ENCODE measurements at places on chromosomes 7 and 10.

DNA sequence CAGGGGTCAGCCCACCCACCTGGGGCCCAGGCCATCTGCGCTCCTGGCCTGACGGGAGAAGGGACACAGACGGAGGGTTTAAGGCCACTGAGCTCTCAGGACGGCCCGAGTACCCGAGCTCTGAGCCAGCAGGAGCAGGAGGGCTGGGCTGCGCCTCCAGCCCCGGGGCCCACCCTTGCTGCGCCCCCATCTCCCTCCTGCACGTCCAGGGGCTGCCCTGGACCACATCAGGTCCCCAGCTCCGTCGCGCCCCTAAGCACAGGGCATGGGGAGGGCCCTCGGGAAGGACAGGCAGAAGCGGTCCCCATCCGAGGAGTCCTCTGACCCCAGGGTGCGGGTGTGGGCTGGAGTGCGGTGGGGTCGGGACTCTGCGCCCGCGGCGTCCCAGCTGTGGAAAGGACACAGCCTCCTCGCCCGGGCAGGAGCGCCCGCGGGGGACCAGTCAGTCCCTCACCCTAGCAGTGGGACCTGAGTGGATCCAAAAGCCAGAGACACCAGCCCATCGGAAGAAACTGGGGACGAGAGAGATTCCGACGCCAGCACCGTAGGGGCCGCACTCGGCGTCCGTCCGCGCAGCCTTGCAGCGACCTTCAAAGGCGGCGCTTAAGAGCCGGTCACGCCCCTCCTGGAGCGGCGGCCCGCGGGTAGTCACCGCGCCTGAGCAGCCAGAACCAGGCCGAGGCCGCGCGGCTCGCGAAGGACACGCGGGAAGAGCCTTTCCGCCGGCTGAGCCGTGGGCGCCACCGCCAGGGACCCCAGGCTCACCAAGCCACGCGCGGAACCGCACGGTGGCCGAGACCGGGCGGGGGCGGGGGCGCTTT, 15.9 kb downstream of the CAMK2B start:
- H3K4me1 ChIP-seq: no peaks in the 10 kb centered on the region
- DNase-seq: no peak
- peaks cover 26% of the 10 kb centered on the region for H3K27me3 ChIP-seq
- H3K36me3 ChIP-seq: no peaks in the 10 kb centered on the region

- H3K36me3 ChIP-seq: no peaks in the 10 kb centered on the region
- H3K27ac ChIP-seq: no peak overlapping the region
- no peaks in the 10 kb centered on the region for H3K27me3 ChIP-seq
- H3K4me3 ChIP-seq: no peak overlapping the region
- no peaks in the 10 kb centered on the region for H3K4me1 ChIP-seq
- DNase-seq: no peak
Measured at GRCh38 chr7:134474828-134475227, 15.9 kb upstream of the AKR1B1 start.

- no peaks in the 10 kb centered on the region for H3K36me3 ChIP-seq
- no peak for DNase-seq
- no peaks in the 10 kb centered on the region for H3K4me1 ChIP-seq
- H3K4me3 ChIP-seq: no peak overlapping the region
Measured at GRCh38 chr7:135913404-135913803, 63.8 kb downstream of the MTPN start.

DNA sequence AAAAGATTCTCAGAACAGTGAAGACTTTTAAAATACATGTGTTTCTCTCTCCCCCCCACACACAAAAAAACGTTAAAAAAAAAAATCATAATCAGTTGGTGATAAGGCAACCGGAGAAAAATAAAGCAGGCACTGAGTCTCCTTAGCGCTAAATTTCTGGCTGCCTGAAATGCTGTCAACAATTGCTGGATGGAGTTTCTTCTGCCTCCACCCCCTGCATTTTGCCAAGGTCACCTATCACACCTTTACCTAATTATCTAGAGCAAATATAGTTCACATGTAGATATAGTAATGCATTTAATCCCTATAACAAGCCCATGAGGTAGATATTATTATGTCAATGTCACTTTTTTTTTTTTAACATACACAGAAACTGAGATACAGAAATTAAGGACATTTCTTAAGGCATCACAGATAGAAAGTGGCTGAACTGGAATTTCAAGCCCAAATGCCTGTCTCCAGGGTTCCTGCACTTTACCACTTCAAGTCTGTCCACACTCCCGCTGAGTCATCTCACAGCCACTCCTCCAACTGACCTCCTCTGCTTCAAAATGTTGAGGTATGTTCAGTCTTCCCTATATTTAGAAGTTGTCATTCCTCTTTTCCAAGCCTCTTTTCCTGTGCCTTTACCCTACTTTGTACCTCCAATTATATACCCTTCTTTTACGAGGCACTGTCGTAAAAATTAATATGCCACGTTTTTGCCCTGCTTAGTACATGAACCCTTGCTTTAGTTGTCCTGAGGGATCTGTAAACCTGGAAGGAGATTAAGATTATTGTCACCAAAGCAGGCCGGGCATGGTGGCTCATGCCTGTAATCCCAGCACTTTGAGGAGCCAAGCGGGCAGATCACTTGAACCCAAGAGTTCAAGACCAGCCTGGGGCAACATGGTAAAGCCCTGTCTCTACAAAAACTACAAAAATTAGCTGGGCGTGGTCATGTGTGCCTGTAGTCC, 72.8 kb upstream of the MPP7 start:
- H3K4me3 ChIP-seq: no peak overlapping the region
- no peaks in the 10 kb centered on the region for H3K27me3 ChIP-seq
- DNase-seq: no peak
- no peaks in the 10 kb centered on the region for H3K4me1 ChIP-seq

DNA sequence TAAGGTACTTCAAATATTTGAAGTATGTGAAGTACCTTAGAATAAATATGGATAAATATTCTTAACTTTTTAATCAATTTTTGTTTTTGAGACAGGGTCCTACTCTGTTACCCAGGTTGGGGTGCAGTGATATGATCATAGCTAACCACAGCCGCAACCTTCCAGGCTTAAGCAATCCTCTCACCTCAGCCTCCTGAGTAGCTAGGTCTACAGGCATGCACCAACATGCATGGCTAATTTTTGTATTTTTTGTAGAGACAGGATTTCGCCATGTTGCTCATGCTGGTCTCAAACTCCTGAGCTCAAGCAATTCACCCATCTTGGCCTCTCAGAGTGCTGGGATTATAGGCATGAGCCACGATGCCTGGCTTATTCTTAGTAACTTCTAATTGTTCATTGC, 119.4 kb upstream of the KAT6B start:
- DNase-seq: no peak
- H3K27ac ChIP-seq: no peak overlapping the region
- no peak overlapping the region for H3K4me3 ChIP-seq
- no peaks in the 10 kb centered on the region for H3K4me1 ChIP-seq
- H3K36me3 ChIP-seq: no peaks in the 10 kb centered on the region
- H3K27me3 ChIP-seq: no peaks in the 10 kb centered on the region

- H3K27me3 ChIP-seq: no peaks in the 10 kb centered on the region
- no peak for DNase-seq
- H3K4me1 ChIP-seq: no peaks in the 10 kb centered on the region
- no peak overlapping the region for H3K27ac ChIP-seq
- H3K36me3 ChIP-seq: no peaks in the 10 kb centered on the region
Measured at GRCh38 chr7:4820405-4820966, 41.3 kb downstream of the PAPOLB start.

- DNase-seq: no peak
- H3K36me3 ChIP-seq: no peaks in the 10 kb centered on the region
- peaks cover 8% of the 10 kb centered on the region for H3K4me1 ChIP-seq
- no peak overlapping the region for H3K4me3 ChIP-seq
- H3K27ac ChIP-seq: no peak overlapping the region
- H3K27me3 ChIP-seq: no peaks in the 10 kb centered on the region
Measured at GRCh38 chr10:5550250-5550545, 25.4 kb downstream of the CALML3 start.

DNA sequence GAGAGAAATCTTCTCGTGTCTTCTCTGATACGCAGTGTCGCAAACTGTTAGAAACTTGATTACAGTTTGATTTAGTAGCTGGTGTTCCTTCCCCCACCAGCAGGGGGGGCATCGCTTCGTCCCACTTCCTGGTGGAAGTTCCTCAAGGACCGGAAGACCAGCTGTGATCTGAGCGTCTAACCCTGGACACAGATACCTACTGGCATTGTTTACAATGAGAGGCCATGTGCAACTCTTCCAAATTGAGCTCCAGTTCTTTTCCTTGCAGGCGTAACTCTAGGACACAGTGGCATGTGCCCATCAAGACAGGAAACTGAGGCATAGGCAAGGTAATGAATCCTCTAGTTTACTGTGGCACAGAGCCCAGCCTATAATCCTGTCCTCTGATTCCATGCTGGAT, 219.0 kb downstream of the CCDC3 start:
- no peak for DNase-seq
- no peaks in the 10 kb centered on the region for H3K4me1 ChIP-seq
- no peaks in the 10 kb centered on the region for H3K27me3 ChIP-seq
- H3K27ac ChIP-seq: no peak overlapping the region

- H3K27ac ChIP-seq: no peak overlapping the region
- no peaks in the 10 kb centered on the region for H3K27me3 ChIP-seq
- no peaks in the 10 kb centered on the region for H3K4me1 ChIP-seq
- no peak for DNase-seq
- H3K36me3 ChIP-seq: no peaks in the 10 kb centered on the region
Measured at GRCh38 chr7:13028825-13029099, 341.3 kb downstream of the ARL4A start.

DNA sequence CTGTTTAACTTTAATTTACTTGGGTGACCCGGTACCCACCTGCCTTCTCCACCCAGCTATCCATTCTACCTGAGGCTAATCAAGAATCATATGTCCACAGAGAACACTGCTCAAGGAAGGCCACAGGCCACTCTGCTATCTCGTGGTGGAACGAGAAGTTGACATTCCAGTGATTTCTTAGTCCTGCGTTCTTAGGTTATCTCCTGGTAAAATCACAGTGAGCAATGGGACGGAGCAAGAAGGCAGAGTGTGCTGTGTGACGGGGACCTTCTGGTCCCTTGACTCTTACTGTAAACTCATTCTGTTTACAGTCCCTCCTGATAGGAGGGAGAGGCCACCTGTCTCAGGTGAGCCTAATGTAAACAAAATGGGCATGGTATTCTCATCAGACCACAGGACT, 256.6 kb downstream of the TNS3 start:
- no peaks in the 10 kb centered on the region for H3K4me1 ChIP-seq
- H3K27me3 ChIP-seq: no peaks in the 10 kb centered on the region
- H3K36me3 ChIP-seq: no peaks in the 10 kb centered on the region
- no peak overlapping the region for H3K4me3 ChIP-seq

DNA sequence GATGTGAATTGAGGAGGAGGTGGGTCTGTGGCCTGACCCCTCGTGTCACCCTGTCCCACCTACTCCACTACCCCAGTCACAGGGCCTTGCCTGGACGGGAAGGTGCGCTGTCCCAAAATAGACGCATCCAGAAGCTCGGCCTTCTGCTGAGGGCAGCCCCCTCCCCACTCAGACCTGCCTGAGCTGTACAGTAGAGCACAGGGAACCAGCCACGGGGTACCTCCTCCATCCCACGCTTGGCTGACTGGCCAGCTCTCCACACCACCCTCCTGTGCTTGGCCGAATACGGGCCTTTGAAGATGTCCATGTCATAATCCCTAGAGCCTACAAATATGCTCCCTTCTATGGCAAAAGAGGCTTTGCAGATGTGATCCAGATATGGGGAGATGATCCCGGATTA, 88.3 kb downstream of the CHST15 start:
- no peak overlapping the region for H3K27ac ChIP-seq
- no peak for DNase-seq
- H3K4me3 ChIP-seq: no peak overlapping the region
- H3K27me3 ChIP-seq: no peaks in the 10 kb centered on the region
- H3K36me3 ChIP-seq: no peaks in the 10 kb centered on the region
